ENCODE measurements at places on chromosomes 7 and 10.

DNA sequence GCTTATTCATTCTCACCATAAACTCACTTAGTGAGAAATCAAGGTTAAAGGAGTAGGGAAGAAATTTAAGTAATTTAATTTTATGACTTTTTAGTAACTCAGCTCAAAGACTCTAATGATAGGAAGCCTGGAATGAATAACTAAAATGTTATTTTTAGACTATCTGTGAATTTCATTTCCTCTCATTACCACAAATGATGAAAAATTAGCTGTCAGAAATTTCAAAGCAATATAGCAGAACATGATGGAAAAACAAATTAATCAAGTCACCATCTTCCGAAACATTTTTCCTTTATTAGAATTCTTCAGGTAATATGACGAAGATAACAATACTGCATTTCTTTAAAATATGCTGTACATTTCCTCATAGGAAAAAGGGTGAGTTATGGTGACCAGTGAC, 2.7 kb upstream of the ITGB8 start:
- DNase-seq: no peak

DNA sequence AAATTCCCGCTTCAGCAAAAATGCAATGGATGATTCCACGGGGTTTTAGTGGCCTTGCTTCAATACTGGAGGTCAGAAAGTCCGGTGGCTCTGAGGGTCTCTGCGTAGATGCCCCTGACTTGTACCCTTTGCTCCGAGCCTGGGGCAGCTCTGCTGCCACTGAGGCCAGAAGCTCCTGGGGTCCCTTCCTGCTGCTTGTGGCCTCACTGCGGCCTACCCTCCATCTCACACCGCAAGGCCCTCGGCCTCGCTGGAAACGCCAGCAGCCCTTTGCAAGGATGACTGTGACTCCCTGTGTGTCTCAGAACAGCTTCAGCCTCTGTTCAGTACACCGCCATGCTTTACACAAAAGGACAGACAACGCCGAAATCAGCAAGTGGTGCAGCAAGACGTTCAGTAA, 244.8 kb downstream of the ACTR3B start:
- no peak for DNase-seq

DNA sequence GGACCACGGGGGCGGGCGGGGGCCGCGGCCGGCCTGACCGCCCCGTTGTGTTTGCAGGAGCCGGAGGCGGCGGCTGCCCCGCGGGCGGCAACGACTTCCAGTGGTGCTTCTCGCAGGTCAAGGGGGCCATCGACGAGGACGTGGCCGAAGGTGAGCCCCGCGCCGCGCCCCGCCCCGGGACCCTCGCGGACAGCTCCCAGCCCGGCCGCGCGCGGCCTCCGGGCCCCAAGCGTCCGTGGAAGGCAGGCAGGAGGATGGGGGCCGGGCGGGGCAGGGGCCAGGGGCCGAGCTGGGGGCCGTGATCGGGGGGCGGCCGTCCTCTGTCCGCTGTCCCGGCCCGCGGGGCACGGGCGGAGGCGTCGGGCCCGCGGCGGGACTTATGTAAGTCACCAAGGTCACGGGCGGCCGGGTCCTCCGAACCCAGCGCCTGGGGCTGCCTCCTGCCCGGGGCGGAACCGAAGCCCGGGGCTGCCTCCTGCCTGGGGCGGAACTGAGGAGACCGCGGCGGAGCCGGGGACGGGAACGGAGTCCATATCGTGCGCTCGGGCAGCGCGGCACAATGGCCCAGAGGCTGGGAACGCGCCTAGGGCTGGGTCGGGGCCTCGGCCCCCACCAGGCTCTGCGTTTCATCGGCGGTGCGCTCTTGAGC, 497 bp downstream of the PPP2R2D start:
- peak; percentile 45 for DNase-seq

DNA sequence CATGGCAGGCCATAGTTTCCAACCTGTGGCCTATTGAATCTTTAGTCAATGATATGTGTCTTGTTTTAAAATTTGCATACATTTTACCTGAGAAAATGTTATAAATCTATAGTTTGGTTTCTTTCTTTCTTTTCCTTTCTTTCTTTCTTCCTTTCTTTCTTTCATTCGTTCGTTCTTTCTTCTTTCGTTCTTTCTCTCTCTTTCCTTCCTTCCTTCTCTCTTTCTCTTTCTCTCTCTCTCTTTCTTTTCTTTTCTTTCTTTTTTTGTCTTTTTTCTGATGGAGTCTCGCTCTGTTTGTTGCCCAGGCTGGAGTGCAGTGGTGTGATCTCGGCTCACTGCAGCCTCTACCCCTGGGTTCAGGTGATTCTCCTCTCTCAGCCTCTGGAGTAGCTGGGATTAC, 133.3 kb downstream of the IDE start:
- DNase-seq: no peak

- DNase-seq: no peak
Observed at GRCh38 chr10:89337484-89337883, 9.7 kb downstream of the IFIT3 start.

DNA sequence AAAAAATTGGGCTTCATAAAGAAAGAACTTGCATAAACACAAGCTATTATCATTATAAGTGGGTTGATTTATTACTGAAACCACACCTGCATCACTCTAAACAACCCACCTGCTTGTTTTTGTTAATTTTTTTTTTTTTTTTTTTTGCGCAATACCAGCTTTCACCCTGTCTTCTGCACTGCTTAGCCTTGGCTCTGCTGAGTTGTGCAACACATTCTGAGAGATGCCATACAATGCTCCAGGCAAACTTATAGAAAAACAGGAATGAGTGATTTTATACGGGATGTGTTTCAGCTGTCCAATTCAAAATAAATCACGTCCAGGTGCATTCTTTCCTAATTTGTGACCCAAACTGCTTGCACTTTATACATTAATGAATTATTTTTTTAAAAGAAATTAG, 923.6 kb downstream of the GATA3 start:
- DNase-seq: no peak

- DNase-seq: no peak
Observed at GRCh38 chr7:81903115-81903514, 133.3 kb upstream of the HGF start.

DNA sequence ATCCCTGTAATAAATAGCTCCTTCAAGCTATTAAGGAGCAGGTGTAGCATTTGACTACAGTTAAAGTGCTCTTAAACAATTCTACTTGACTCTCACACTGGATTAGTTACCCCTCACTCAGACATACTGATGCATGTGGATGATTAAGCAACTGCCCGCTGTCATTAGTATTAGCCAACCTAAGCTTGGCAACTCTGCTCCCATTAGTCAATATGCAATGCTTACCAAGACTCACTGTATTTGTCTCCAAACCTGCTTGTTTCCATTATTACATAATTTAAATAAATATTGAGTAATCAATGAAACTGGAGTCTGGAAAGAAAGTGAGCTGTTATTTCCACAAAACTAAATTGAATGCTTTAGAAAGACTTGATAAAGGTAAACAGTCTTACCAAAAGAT, 144.0 kb upstream of the ASAH2 start:
- no peak for DNase-seq

GRCh38 chr7:42106562-42106961, 130.4 kb downstream of the GLI3 start:
- no peak for DNase-seq

- DNase-seq: no peak
Observed at GRCh38 chr7:139797607-139798006, 19.8 kb upstream of the HIPK2 start.

DNA sequence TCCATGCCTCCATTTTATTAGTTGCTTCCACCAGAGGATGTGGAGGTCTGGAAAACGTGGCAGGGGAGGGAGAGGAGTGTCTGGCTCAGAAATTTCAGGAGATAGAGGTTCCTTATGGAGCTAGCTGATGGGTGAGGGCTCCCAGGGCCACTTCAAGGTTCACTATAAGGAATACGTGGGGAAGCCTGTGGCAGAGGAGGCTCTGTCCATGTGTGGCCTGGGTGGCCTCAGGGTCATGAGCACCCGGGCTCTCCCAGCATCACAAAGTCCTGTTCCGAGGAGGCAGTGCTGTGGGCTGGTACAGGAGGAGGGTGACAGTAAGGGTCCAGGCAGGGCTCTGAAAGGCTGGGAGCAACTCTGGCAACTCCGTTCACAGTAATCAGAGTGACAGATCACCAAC, 24.6 kb downstream of the ARHGAP22 start:
- DNase-seq: no peak

- DNase-seq: no peak
Observed at GRCh38 chr7:43201912-43202311, 89.5 kb downstream of the HECW1 start.

GRCh38 chr10:78292982-78293865, 259.6 kb downstream of the RPS24 start:
- DNase-seq: no peak

- no peak for DNase-seq
Observed at GRCh38 chr7:151254316-151254715, 5.8 kb upstream of the SMARCD3 start.

DNA sequence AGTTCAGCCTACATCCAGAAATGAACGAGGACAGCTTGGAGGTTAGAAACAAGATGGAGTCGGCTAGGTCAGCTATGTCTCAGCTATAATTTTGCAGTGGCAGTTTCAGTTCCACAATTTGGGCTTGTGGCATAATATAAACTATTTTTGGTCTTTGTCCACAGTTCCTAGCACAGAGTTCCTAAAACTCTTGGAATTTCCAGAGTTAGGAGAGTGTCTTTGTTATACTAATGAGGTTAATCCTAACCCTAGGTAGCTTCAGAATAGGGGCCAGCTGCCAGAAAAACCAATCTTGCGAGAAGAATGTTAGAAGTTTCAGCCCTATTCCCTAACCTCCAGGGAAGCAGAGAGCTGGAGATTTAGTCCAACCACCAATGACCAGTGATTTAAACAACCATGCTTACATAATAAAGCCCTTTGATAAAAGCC, 131.9 kb downstream of the AKR1D1 start:
- no peak for DNase-seq

- peak; percentile 18 for DNase-seq
Observed at GRCh38 chr10:90642136-90642535, 215.7 kb downstream of the HTR7 start.

- peak; percentile 19 for DNase-seq
Observed at GRCh38 chr7:83947260-83947659, 247.3 kb downstream of the SEMA3A start.

GRCh38 chr10:58477902-58478301, 34.8 kb upstream of the BICC1 start:
- no peak for DNase-seq

- DNase-seq: peak; percentile 50
Observed at GRCh38 chr10:14822879-14823755, 14.7 kb downstream of the CDNF start.

- DNase-seq: no peak
Observed at GRCh38 chr10:114340816-114341215, 63.5 kb downstream of the AFAP1L2 start.

GRCh38 chr10:69508738-69509340, 57.6 kb downstream of the TSPAN15 start:
- DNase-seq: peak; percentile 1

DNA sequence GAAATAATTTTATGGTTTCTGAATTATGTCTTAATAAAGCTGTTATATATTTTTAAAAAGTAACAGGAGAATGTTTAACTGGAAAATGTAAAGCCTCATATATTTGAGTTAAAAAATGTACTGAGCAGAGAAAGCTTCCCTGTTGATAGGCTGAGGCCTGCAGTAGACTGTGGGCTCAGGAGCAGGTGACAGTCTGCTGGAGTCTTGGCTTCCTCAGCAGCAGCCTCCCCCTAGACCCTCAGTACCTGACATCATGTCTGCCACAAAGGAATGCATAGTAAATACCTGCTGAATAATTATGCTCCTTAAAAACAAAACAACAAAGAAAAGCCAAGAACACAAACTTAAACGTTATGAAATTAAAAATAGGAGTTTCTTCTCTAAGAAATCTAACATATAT, 73.9 kb upstream of the NOBOX start:
- DNase-seq: no peak

DNA sequence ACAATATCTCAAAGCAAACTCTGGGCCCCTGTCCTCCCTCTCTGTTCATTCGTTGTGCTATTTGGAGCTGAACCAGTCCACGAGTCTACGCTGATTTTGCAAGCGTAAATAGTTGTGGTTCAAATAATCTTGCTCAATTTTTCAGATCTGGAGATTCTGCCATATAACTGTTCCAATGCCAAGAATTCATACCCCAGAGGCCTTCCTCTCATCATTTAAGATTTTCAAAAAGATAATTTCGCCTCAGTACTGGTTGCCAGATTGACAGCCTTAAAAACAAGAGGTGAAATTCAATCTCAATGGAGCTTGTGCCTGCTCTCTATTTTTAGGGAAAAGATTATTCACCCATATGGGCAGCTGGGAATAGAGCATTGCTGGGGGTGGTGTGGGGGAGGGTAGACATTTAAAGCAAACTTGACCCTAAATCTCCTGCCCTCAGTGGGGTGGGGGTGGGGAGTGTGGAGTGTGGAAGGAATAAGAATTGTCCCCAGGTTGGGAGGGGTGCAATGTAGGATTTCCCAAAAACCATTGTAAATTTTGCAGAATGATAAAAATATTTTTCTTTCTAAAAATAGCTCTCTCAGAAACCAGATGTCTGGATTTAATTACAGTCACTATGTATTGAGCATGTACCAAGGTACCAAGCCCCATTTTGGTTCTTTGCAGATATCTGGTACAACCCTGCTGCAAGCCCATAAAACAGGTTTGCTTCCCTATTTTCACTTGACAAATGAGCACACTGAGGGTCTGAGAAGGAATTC, 104.7 kb upstream of the EEPD1 start:
- DNase-seq: peak; percentile 77

DNA sequence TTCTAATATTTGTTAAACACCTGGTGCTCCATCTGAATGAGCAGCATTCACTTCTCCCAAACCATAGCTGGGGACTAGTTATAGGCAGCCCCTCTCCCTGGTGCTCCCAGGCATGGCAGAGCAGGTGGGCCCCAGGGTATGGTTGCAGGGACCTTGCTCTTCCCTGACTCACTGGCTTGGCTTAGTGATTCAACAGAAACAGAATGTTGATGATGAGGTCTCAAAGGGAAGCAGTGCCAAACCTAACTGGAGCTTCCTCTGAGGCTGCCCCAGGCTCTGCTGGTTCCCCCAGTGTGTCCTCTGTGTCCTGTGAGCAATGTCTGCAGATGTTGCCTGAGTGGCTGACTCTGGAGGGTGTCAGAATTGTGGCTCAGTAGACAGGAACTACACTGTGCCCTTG, 3.7 kb downstream of the GPR26 start:
- DNase-seq: no peak

- DNase-seq: no peak
Observed at GRCh38 chr7:83427884-83428283, 221.1 kb downstream of the SEMA3E start.

- no peak for DNase-seq
Observed at GRCh38 chr7:153503093-153503492, 549.1 kb upstream of the DPP6 start.

DNA sequence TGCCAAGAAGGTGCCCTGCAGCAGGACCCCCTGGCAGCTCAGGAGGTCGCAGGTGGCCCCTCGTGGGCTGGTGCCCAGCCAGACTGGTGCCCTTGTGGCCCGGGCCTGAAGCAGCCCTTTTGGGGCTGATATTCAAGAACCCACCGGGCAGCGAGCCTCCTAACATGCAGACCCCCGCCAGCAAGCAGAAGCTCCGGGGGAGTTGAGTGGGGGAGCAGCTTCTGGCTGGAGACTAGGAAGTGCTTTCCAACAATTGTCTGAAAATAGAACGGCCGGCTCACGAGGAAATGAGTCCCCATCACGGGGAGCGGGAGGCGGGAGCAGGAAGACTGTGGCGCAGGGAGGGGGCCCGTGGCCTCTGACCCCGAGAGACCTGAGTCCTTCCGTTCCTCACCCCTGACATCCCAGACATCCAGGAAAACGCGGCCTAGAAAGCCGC, 9.5 kb upstream of the INTS1 start:
- peak; percentile 48 for DNase-seq

GRCh38 chr7:156780724-156781455, 112.1 kb downstream of the LMBR1 start:
- no peak for DNase-seq
